ENCODE measurements at places on chromosomes 2 and 18.

DNA sequence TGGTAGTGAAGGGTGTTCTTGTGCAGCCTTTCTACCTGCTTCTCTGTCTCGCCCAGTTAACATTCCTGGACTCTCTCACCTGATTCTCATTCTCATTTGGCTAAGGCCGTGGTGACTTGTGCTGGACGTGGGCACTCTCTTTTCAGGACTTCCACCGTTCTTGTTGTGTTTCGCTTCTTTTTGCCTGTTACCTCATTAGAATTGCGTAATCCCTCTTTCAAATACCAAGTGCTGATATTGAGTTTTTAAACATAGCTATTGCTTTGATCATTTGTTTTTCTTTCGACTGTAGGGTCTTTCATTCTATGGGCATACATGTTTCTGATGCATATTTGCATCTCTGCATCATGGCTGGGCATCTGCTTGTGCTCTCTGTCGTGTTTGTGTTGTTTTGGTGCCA lies 287.0 kb downstream of the ALPK2 start:
- no peak for DNase-seq

- no peak for DNase-seq
Observed at GRCh38 chr18:12645751-12646203, 12.1 kb downstream of the SPIRE1 start.

GRCh38 chr2:26519396-26520147 lies 41.6 kb upstream of the OTOF start:
- no peak for DNase-seq

DNA sequence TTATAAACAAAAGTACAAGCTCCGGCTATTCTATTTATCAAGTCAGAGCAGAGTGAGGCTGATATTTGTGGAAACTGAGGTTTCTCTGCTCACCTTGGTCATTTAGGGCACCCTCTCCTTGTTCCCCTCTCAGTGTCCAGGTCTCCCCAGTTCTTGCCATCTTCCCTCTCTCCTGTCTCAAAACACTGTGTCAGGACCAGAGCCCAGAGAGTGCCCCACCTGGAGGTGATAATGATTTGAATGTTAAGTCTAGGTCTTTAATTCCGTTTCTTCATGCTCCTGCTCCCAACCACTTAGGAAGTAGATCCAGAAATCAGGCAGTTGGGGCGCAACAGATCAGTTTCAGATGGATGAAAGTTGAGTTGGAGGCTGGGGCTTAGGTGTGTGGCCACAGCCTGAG lies 9.2 kb upstream of the ADCY3 start:
- no peak for DNase-seq

DNA sequence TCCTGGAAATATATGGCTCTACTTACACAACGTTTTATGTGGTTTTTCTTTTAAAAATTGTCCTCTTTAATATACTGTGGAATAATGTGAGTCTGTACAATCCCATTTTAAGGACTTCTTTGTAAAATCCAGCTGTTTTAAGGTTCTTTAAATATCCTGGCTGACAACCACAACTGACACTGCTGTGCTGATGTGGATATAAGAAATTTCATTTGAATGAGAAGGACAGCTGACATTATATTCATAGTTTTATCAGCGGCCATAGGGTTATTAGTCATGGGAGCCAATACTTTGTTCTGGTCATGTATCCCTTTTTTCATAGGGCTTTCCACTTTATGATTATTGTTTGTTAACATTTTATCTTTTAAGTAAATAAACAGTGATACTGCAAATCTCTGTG lies 169.5 kb downstream of the CAMKMT start:
- DNase-seq, result no peak

DNA sequence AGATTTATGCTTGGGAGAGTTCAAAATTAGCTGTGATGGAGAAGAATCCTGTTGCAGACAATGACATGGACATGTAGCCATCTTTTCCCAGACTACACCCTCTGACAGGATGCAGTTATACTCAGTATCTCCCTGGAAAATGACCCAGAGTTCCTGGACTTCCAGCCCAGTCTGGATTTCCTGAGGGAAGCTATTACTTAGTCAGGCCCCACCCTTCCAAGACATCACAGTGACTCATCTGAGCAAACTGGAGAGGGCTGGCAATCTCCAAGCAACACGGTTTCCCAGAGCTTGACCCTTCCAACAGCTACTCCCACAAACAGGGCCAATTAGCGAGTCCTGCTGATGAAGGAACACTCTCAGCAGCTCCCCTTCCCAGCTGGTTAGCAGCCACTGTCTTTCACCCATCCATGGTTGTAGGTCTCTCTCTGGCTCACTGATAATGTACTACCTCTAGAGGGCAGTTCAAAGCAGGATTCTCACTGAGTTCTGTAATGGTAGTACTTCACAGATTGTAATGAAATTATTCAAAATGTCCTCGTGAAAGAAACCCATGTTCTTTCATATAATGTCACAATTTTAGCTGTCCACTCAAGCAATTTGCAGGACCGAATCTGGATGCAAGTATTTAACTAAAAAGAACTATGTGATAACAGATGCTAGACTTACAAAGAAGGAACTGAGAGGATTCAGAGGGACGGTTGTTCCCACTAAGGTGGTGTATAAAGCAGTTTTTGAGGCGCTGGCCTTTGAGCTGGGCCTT lies 110.2 kb downstream of the MDH1 start:
- peak; percentile 65 for DNase-seq

- no peak for DNase-seq
Observed at GRCh38 chr2:68222287-68222686, 30.0 kb downstream of the PPP3R1 start.

- no peak for DNase-seq
Observed at GRCh38 chr18:63207143-63207790, 112.3 kb downstream of the BCL2 start.

DNA sequence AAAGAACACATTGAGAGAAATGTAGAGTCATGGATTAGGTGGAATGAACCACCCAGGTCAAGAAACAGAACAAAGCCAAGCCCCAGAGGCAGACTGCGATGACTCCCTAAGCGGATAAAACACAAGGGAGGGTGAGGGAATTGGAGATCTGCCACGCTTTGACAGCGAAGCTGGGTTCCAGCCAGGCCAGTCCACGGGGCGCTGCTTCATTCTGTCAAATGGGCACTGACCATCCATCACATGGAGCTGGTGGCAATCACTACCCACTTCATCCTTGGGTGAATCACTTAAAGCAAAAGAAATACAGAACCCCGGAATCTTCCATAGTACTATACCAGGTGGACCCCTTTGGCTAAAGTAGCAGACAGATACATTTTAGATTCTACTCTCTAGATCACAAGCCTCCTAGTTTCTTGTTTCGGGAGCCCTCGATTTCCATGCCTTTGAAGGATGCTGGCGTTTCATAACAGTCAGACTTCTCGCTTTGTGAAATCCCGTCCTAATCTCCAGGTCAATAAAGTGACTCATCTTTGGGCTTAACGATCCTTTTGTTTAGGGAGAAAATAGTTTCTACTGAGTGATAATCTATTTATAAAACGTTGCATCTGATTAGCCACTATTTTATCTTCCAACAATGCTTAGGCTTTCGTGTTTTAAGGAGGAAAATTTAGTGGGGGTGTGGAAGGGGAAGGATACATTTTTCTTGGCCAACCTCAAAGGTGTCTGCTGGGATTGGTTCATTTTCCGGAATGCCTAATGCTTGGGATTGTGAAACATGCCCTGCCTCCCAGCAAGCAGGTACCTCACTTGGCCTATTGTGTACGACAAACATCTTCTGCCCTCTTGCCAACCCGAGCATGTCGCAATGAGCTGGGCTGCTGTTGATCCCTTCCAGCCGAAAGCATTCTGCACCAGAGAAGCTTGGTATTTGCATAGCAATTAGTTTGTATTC lies 44.1 kb upstream of the HDAC4 start:
- no peak for DNase-seq

DNA sequence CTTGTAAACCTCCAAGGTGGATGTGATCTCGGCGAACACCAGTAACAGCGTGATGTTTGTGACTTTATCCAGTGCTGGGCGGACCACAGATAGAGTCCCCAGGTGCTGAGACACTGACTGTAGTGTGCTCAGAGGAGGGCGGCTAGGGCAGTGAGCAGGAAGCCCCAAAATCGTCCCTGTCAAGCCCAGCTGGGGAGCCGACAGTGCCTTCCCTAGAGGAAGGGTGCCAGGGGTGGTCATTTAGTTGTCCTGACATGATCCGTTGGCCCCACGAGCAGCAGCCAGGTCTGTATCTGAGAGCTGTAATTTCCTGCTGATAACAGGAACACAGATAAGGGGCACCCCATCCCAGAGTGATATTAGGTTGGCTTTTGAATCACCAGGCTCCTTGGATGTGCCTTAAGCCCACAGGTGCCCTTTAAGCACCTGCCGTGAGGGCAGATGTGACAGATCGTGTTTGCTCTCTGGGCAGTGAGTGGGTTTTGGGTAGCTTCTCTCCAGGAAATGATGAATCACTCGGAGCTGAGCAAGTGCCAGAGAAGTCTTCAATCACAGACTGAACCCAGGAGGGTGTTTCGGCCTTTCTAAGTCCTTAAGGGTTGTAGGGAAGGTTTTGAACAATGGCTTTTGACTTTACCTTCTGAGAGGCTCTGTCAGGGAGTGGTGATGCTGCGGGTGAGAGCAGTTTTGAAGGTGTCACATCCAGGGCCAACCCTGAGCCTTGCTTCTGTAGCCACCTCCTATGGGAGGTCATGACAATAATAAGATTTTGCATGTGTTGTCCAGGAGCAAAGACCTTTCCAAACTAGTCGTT lies 7.7 kb downstream of the LPIN1 start:
- DNase-seq, result no peak

GRCh38 chr2:78993518-78994148 lies 31.9 kb upstream of the REG3G start:
- no peak for DNase-seq

GRCh38 chr2:29329899-29330298 lies 214.7 kb downstream of the CLIP4 start:
- no peak for DNase-seq

DNA sequence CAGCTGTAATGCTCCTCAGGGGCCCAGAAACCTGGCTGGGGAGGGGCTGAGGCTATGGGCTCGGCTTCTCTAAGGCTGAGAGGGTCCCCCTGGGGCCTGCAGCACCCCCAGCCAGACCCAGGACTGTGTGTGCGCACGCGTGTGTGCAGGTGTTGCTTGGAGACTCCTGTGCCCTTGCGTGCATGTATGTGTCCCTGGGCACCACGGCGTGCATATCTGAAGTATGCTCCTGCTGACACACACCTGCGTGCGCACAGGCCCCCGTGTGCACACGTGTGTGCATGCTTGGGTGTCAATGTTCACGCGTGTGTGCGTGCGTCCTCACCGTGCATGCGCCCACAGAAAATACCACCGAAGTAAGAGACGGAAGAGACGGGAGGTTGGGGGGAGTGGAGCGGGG lies 14.9 kb upstream of the ECEL1 start:
- DNase-seq, result no peak

- no peak for DNase-seq
Observed at GRCh38 chr2:110853516-110853915, 121.1 kb downstream of the ACOXL start.

DNA sequence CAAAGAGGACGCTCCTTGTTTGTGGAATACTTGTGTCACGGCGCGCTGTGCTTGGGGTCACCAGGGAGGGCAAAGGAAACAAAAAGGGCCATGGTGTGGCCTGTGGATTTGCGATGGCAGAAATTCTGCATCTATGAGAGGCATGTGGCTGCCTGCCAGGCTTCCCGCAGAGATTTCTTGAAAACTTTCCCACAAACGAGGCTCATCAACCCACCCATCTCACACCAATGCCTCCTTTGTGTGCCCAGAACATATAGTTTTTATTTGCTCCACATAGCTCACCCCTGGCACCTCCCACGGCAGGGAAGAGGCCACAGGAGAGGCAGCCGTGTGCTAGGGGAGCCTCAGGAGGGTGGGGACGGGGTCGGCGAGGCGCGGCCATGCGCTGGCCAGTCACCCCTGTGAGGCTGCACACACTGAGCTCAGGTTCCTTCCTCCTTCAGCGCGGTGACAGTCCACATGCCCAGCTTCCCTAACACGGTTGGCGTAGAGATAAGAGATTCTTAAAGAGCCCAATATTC lies 100.3 kb downstream of the MBP start:
- no peak for DNase-seq

DNA sequence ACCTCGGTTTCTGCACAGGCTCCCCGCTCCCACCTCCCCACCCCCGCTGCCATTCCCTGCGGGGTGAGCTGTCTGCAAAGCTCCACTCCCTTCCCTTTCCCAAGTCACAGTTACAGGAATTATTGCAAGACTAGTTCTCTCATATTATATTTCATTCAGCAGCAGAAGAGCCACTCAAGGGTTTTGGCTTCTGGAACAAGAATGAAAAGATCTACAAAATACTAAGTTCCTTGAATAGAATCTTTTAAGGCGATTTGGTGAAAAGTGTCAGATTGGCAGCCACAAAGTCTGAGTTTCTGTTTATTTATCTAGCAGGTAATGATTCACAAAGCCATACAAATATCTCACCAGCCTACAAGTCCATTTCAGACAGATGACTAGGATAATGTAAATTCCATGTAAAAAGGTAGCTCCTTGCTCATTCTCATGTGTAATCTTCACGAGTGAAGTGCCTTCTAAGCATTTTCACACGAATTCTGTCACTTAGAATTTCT lies 221.9 kb upstream of the RBBP8 start:
- no peak for DNase-seq

DNA sequence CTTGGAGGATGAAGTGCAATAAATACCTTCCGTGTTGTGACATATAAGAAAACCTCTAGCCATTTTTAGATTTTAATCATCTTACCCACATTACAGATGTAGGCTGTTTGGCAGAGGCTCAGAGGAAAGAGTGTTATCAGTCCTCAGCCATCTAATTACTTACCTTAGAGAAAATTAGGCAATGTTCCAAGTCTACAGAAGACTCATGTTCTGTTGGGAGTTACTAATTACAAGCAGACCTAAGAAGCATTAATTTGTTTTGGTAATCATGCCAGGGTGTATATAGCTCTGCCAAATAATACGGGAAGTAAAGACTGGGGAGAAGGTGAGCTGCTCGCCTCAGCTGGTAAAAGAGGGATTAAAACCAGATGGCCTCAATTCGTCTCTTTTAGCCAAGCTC lies 125.8 kb upstream of the PGAP1 start:
- DNase-seq, result no peak

GRCh38 chr2:118861731-118862130 lies 14.3 kb upstream of the EN1 start:
- DNase-seq, result no peak

- DNase-seq, result no peak
Observed at GRCh38 chr2:119786295-119786694, 26.6 kb downstream of the PTPN4 start.

DNA sequence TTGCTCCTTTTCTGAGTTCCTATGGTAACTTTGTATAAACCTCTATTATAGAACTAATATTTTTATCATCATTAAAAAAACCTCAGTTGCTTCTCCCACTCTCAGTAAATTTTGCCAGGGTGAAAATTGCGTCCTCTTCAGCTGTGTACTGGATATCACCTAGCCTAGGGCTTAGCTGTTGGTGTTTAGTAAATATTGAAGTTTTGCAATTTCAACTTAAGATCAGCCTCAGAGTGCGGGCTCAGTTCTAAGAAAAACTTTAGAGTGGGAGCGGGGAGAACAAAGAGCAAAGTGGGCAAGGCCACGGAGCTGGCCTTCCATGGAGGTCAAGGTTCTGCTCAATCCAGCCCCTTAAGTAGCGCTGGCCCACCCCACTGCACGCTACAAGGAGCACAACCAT lies 488.3 kb upstream of the SPRED2 start:
- no peak for DNase-seq

Data from Panc1 (cell line).